ENCODE measurements at places on chromosomes 7 and 10.

DNA sequence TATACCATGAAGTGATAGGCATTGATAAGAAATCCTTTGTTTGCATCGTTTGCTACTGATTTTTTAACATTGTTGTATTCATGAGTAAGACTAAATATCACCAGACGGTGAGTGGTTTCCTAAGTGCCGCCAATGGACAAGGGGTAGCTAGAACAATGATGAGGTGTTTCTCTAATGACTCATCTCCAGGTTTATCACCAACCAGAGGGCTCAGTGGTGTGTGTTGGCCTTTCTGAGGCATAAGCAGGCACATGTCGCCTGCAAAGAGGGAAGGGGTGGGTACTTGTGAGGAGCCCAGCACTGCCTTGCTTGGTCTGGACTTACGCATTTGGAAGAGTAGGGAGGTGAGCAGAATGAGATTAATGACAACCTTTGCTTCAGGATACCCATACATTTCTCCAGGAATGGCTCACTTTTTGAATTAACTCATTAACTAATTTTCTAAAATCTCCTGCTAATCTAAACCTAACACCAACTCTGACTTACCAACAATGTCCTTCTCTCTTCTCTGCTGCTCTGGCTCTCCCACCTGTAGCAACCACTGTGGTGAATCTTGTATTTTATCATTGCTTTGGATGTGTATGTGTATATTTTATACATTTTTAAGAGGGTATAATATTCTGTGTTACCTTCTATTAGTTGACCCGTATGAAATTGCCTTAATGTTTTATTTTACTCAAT is 722.6 kb downstream of the GRID1 start:
- DNase-seq = no peak

- DNase-seq = no peak
These were observed 28.9 kb upstream of the EZH2 start for GRCh38 chr7:148912758-148913541.

DNA sequence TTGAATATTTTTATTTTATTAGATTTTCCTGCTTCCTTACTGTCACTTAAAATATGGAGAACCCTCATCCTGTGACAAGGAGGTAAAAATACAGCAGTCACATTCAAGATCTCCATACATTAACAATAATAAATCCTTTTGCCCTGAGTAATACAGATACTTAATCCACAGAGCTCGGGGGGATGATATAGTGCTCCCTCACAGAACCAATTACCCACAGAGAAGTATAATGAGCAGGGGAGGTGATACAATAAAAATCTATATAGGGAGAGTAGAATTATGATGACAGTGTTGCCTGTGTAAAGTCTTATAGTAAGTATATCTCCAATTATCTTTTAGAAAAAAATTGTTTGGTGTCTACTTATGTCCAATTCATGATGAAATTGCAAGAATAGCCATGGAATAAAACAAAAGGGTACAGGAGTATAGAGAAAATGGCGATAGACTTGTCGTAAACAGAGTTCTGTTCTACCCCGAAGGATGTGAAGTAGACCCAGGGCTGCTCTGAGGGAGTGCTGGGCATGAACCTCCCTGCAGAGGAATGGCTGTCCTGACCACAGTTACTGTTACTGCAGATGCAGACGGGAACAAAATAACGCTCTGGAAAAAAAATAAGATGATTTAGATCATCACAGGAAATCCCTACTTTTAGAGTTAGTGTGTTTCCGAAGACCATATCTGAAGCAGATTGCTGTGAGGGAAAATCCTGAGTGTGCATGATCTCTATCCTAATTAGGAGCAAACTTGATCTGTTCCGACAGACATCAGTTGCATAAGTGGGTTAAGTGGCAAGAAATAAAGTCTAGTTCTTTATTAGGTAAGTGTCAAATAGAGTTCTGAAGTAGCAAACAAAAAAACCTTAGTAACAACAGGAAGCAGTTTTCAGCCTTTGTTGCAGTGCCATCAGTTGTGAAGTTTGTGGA is 123.7 kb downstream of the KAT6B start:
- DNase-seq = no peak

- DNase-seq = no peak
These were observed 296.9 kb downstream of the ETV1 start for GRCh38 chr7:13692548-13692947.

GRCh38 chr10:127308031-127308430 is 111.6 kb upstream of the INSYN2A start:
- DNase-seq = no peak

DNA sequence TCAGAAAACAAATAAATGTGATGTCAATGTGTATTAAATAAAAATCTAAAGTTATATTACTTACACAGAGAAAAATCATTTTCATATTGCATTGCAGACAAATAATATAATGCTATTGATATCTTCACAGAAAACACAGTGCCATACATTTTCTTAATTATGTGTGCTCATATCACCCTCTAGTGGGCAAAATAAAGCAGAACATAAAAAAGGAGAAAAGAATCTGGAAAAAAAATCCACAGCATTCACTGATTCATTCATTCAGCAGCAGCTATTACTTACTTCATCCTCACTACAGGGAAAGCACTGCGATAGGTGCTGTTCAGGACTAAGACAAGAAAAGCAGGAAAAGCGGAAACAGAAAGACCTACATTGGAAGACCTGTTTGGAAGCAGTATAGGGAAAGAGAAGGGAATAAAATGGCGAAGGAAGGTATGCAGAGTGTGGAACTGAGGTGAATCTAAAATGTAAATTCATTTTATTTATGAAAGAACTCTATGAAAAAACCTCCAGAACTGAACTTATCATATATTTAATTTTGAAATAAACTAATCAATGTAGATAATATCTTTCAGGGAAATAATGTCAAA is 73.2 kb downstream of the POT1 start:
- DNase-seq = peak; percentile 82

- peak; percentile 89 for DNase-seq
These were observed 975 bp upstream of the USP54 start for GRCh38 chr10:73591935-73592699.

- DNase-seq = no peak
These were observed 260.0 kb upstream of the NRP1 start for GRCh38 chr10:33594475-33594874.

GRCh38 chr10:49328401-49329145 is 29.6 kb downstream of the C10orf71 start:
- DNase-seq = no peak

GRCh38 chr10:43073721-43074120 is 3.1 kb upstream of the RET start:
- no peak for DNase-seq

GRCh38 chr7:143497008-143497795 is 19.5 kb downstream of the TAS2R41 start:
- DNase-seq = no peak

- no peak for DNase-seq
These were observed 456 bp upstream of the DLD start for GRCh38 chr7:107890493-107890961.

DNA sequence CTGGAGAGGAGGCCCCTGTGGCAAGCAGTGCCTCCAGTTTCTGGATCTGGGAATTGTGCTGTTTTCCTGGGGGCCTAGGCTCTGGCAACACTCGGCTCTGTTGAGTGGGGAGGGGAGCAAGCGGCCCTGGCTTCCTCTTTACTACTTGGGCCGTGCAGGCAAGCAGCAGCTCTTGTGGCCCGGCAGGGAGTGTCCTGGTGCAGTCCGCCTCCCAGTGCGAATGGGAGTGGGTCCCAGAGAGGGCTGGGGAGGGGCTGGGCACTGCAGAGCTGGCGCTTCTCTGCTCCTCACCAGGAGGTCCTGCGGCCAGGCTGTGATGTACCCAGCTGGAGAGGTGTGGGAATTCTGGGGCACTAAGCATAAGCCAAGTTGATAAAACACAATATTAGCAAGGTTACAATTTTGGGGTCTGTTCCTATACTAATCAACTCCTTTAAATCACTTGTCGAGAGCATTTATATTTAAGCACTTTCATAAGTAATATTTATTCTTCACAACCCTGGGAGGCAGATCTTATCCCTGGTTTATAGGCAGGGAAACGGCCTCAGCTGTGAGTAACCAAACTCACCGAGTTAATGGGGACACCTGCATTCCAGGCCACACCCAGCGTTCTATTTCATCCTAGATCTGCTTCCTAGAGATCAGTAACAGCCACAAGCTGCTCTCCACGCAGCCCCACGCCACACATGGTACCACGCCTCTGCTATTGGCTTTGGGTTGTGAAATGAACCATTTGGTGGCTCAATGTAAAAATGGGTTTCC is 183.4 kb upstream of the PLXNA4 start:
- no peak for DNase-seq

DNA sequence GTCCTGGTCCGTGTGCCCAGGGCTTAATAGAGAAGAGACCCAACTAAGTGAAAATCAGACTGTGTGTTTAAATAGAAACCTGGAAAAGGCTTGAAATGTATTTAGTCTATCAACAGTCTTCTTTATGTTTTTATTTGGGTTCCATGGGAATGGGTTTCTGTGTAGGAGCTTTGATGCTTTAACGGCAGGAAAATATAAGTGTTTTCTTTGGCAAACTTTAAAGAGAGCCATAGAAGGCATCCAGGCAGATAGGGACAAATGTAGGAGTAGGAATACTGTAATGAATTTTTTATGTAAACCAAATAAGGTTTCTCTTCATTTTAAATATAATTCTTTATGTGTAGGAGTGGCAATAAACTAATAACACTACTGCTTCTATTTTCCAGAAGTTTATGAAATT is 989.0 kb downstream of the GATA3 start:
- DNase-seq = no peak

GRCh38 chr10:21737106-21737505 is 203.1 kb downstream of the MLLT10 start:
- DNase-seq = no peak

DNA sequence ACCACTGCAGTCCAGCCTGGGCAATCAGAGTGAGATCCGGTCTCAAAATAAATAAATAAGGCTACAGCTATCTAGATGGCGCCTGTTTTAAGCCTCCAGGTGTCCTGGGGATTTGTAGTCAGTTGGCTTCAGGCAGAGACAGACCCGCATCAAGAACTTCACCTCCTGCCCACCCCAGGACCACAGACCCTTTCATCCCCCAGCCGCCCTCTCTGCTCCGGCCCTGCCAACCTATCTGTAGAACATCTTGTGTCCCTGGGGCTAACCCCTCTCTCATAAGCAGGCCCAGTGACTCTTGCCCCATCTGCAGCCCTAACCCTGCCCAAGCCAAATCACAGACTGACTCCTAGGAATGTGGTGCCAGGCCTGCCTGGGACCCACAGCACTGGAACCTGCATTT is 17.9 kb downstream of the PDIA4 start:
- DNase-seq = no peak

GRCh38 chr7:4045975-4046374 is 636.1 kb upstream of the FOXK1 start:
- no peak for DNase-seq

All from SK-MEL-5 (cell line).